ENCODE measurements at places on chromosomes 5 and 9.

DNA sequence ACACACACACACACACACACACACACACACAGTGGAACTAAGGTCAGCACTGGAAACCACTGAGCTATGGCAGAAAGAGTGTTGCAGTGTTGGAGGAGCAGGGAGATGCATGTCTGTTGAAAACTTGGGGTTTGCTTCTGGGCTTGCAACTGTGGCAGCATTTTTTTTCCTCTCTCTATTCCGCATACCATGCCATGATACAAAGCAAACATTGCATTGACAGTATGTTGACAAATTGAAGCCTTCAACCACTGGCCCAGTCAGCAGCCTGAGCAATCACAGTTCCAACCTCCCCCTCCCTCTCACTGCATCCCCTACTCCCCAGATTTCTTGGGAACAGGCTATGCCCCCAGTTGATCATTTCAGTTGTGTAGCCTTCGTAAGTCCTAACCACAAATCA, 478.1 kb upstream of the WWC1 start:
- peak; percentile 16 for DNase-seq

DNA sequence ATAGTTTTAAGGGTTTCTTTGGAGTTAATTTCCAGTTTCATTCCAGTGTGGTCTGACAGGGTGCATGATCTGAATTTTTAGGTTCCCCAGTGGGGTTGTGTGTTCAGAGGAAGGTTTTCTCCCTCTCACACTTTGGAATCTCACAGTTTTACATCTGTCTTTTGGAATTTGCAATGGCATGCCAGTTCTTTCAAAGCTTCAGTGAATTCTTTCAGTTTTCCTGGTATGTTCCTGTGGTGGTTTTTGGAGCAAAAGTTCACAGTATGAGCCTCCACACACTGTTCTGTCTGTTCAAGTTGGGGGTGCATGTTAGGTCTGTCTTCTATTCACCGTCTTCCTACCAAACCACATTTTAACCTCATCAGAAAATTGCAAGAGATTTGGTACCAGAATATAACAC, 624.2 kb downstream of the KCTD16 start:
- DNase-seq = no peak

DNA sequence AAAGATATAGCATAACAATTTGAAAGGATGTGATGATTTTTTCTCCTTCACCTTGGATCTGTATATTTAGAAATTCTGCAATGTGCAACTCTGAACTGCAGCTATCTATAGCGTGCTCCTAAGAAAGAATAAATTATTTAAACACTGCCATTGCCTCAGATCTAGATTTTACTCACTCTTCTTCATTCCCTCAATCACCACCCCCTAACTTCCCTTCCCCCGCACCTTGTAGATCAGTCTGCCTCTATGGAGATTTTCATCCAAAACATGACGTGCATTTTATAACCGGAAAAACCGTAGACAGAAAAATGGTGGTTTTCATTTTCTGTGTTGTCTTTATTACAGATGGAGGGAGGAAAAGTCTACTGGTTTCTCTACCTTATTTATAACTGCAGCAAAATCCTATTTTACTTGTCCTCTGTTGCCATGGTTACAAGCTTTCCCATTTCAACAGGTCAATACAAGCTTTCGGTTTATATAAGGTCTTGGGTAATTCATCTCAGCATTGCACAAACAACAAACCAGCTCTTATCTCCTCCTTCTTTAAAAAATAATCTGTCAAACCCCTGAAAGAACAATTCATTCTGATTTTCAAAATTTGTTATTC, 480.0 kb downstream of the TAF11L14 start:
- no peak for DNase-seq

DNA sequence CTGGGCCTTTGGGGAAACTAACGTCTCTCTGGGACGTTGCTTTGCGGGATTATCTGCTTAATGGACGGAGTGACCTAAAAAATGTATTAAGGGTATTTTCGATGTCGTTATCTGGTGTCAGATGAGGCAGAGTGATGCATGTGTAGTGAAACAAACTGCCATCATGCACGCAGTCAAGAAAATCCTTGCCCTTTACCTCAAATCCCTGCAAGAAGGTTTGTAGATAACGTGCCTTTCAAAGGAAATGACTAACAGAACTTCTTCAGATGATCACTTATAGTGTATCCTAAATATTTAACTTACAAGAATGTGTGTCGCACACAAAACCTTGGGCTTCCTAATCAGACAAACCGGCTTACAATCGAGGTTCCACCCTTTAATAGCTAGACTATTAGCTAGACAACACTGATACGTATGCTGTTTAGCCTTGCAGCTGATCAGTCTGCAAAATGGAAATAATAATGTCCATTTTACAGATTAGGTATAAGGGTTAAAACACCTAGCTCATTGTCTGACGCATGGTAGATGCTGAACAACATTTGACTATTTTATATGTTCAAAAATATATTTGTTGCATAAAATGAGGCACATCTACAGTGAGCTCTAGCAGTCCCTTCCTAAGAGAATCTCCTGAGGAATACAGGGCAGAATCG, 541 bp upstream of the TBCA start:
- DNase-seq = peak; percentile 27

DNA sequence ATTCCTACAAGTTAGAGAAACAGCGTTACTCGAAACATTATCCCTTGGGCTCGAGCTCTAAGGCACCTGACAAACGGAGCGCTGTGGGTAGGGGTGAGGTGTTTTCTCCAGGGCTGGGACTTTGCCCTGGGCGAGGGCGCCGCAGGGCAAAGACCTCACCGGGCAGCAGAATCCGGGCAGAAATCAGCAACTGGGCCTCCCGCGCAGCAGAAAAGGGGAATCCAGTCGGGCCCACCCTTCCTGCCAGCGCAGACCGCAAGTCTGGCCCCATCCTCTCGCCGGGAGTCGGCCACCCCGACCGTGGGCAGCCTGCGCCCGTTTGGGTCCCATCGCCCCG, 430 bp upstream of the MSH3 start:
- DNase-seq = no peak

DNA sequence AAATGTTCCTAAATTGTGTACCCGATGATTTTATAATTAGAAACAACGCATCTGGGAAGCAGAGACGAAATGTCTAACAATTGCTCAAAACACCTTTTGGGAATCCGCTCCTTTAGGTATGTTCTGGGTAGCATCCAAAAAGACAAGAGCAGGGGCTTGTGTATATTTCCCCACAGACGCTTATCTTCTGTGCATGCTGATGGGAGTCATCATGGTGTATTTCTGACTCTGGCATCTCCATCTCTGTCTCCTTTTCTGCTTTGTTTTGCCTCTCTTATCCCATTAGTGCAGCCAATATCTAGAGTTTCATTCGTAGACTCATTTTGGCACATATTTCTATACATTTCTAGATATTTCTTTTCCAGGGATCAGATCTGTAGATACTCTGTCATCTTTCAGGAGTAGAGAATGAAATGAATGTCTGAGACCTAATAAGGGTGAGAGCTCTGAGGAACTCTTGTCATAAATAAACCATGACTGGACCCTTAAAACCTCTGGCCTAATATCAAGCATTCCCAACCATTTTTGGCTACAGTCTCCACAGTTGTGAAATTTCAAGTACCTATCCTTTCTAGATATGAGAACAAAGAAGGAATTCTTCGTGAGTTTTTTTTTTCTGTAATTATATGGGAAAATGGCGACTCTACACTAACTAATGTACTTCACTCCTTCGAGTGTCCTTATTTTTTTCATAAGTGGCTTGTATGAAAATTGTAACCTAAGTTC, 508.2 kb downstream of the ACTL7B start:
- peak; percentile 53 for DNase-seq

GRCh38 chr9:109417054-109417453, 81.1 kb downstream of the PTPN3 start:
- no peak for DNase-seq

DNA sequence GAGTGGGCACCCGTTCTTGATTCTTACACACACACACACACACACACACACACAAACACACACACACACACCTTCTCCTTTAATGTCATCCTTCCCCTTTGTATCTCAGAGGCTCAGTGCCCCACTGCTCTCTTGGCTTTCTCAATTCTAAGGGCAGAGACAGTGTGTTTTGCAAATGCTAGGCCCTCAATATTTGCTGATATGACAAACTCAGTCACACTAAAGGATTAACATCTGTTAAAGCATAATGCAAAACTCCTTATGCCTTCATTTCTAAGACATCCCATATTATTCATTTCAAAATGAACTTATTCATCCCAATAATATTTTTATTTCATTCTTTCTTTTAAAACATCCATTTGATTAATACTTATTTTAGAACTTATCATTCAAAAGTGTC, 8.9 kb upstream of the NRG2 start:
- DNase-seq = no peak

- DNase-seq = no peak
Observed at GRCh38 chr9:107847978-107848964, 358.7 kb upstream of the KLF4 start.

GRCh38 chr9:131394464-131395156, 724 bp downstream of the PRRC2B start:
- no peak for DNase-seq

DNA sequence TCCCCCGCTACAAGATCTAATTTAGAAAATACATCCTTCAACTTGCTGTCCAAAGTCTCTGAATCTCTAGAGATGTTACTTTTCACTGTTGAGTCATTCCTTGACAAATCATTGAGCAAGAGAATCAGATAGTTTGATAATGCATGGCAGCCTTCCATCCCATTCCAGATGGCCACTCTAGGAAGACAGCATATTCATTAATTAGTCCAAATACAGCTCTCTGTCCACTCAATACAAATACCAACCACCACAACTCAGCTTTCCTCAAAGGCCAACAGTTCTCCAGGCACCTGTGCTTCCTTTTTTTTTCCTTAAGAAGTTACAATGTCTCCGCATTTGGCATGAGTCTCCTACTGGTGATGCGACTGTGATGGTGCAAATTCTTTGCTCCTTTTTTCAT, 72.3 kb downstream of the DROSHA start:
- no peak for DNase-seq

- DNase-seq = no peak
Observed at GRCh38 chr9:131259916-131260597, 16.3 kb downstream of the FAM78A start.

GRCh38 chr9:93320591-93321219, 130.8 kb upstream of the FAM120A start:
- DNase-seq = no peak

DNA sequence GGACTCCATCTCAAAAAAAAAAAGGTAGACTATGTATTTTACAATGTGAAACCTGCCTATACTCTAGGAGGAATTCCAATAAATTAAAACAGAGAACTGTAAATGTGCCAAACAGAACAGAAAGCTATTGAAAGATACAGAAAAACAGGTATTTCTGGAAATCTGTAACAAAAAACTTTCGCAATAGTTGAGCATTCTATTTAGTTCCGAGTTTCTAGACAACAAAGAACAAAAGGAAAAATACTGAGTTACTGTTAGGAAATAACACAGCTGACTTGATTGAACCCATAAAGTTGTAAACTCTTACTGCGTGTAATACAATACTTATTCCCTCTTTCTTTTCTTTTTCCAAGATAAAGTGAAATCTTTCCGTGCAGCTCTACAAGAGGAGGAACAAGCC, 18.6 kb downstream of the DIMT1 start:
- DNase-seq = no peak

- DNase-seq = no peak
Observed at GRCh38 chr5:88190106-88190834, 78.4 kb downstream of the TMEM161B start.

GRCh38 chr9:31958572-31958971, 425.9 kb upstream of the ACO1 start:
- no peak for DNase-seq

GRCh38 chr5:172185096-172185461, 2.9 kb downstream of the STK10 start:
- no peak for DNase-seq

DNA sequence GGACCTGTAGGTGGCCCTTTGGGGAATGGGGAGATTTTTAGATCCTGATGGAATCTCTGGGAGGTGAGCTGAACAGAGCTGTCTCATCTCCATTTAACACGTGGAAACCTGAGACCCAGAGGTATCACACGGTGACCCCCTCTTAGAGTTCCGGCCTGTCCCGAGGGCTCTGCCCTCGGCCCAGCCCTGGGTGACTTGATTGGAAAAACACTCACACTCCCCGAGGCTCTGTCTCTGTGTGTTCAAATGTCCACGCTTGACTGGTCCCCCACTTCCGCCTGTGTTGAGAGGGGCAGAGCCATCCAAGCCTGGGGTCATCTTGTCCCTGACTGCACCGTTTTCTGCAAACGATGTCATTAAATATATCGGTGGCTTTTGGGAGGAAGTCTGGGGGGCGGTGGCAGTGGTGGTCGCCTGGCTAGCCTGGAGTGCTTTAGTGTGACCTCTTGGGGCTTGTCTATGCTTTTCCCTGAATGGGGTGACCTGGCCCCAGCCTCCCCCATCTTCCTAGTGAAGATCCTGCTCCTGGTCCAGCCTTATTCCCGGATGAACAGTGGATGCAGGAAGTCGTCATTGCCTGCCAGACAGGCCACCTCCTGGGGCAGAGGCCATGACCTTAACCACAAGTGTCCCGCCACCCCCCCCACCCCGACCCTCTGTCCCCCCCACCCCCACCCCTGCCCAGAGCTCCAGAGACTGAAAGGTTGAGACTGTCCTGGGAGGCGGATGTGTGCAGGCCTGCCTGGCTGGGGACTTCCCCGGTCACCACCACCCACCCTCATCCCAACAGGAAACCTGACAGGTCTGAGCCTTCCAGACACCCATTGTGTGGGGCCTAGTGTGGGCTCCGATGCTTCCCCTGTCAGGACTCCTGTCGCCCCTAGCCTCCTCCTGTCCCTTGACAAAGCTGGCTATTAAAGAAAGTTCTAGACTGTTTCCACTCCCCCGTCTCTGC, 5.3 kb upstream of the DAB2IP start:
- no peak for DNase-seq

GRCh38 chr5:17666726-17667235, 32.5 kb downstream of the TAF11L14 start:
- DNase-seq = no peak

- DNase-seq = no peak
Observed at GRCh38 chr9:120724757-120725400, 10.6 kb upstream of the MEGF9 start.

DNA sequence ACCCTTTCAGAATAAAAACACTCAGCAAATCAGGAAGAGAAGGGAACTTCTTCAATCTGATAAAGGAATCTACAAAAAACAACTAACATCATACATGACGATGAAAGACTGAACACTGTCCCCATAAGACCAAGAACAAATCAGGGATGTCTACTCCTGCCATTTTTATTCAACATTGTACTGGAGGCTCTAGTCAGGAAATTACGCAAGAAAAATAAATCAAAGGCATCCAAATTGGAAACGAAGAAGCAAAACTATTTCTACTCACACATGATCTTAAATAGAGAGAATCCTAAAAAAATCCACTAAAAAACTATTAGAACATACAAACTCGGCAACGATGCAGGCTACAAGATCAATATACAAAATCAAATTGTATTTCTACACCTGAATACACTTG, 42.3 kb downstream of the IPPK start:
- DNase-seq = no peak

GRCh38 chr5:119288379-119289033, 67.3 kb upstream of the TNFAIP8 start:
- DNase-seq = peak; percentile 62

Data from NCI-H226 (cell line).